ENCODE measurements at places on chromosomes 12 and 14. TPM values are rescaled to one million over a fixed set of nuclear protein-coding genes. Genes with fewer than 3 reads are reported as not detected.

Gene SARNP
- 113 TPM for total RNA-seq

Gene KCNMB4
- total RNA-seq, result 1.00 TPM

Gene ALG10B
- 4.0 TPM for total RNA-seq

Gene CLEC12A
- not detected for total RNA-seq

Gene CAPZA3
- not detected for total RNA-seq

Gene ITGA7
- total RNA-seq, result 47.0 TPM

Gene ESYT1
- 484 TPM for total RNA-seq

Gene RPL6
- 1,027 TPM for total RNA-seq

Gene KCNA1
- not detected for total RNA-seq

Gene RNU4-1
- total RNA-seq, result under 0.01 TPM

Gene METTL25
- 5.2 TPM for total RNA-seq

Gene CPNE6
- not detected for total RNA-seq

Gene SLC17A8
- not detected for total RNA-seq

Gene ING4
- total RNA-seq, result 30.4 TPM

Gene DLGAP5
- 112 TPM for total RNA-seq

Gene NFATC4
- total RNA-seq, result 76.2 TPM

Gene IFNG-AS1
- not detected for total RNA-seq

Gene LTBP2
- 134 TPM for total RNA-seq

Gene SMAGP
- total RNA-seq, result 10.2 TPM

Gene PABPN1
- total RNA-seq, result 119 TPM

Gene CMTM5
- 0.50 TPM for total RNA-seq

Gene C14orf39
- not detected for total RNA-seq

Data from uterine smooth muscle cell (primary cell).